Left ventricle myocardium inferior (tissue), 1 donor: ENCODE measurements at places on chromosomes 1 and 21.

DNA sequence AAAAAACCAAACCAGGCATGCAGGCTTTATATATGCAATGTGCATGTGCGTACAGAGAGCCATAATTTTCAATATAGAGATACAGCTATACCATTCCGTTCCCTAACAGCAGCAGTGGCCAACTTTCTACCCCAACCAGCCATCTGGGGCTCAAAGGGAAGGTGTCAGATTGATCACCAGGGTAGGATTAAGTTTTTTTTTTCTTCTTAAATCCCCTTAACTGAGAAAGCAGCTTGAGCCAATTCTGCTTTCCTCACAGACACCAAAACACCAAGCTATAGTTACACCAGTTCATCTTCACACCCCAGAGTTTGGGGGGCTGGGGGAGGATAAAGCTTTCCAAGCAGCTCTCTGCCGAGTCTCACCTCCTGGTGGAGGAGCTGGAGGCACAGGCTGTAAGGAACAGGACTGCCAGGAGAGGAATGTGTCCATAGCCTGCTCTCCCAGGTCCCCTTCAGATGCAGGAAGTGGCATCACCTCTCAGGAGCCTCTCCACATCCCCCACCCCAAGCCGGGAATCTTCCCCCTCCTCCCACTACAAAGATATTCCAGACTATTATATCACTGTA is 87.9 kb downstream of the SSBP3 start:
- DNase-seq, result no peak

- DNase-seq, result no peak
Measured at GRCh38 chr1:78275906-78276685, 214.7 kb upstream of the PTGFR start.

GRCh38 chr1:54474310-54475251 is 68.4 kb upstream of the SSBP3 start:
- DNase-seq, result no peak

- DNase-seq, result no peak
Measured at GRCh38 chr1:187921426-187921825, 1092.7 kb downstream of the PLA2G4A start.

- DNase-seq, result no peak
Measured at GRCh38 chr1:47687631-47688460, 250.0 kb downstream of the FOXD2 start.

DNA sequence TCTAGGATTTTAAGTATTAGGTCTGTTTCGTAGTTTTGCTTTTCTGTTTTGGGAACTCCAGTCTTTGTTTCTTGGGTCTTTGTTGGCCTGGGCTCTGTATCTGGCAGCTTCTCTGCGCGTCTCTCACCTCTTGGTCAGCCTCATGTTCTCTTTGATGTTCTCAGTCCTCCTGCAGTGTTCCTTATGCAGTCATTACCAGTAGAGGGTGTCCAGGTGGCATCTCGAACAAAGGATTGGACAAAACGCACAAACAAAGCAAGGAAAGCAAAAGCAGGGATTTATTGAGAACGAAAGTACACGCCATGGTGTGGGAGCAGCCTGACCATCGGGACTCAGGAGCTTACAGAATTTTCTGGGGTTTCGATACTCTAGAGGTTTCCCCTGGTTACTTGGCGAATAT is 133.7 kb upstream of the COL6A1 start:
- DNase-seq, result no peak

GRCh38 chr1:2174348-2175054 is 20.1 kb downstream of the FAAP20 start:
- DNase-seq, result peak; percentile 57

DNA sequence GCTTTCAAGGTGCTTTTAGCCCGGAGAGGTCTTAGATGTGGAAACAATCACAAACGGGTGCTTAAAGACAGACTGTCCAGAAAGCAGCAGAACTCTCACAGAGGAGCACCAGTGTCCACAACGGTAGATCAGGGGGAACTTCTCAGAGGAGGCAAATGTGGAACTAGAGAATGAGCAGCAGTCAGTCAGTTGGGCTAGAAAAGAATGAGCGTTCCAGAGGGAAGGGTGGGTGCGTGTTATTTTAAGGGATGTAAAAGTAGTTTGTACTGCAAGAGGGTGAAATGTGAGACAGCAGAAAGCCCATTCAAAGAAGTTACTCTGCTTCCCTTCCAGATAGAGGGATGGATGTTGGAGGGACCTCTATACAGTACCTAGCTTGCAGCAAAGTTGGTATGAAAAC is 30.9 kb downstream of the RGS5 start:
- DNase-seq, result no peak

DNA sequence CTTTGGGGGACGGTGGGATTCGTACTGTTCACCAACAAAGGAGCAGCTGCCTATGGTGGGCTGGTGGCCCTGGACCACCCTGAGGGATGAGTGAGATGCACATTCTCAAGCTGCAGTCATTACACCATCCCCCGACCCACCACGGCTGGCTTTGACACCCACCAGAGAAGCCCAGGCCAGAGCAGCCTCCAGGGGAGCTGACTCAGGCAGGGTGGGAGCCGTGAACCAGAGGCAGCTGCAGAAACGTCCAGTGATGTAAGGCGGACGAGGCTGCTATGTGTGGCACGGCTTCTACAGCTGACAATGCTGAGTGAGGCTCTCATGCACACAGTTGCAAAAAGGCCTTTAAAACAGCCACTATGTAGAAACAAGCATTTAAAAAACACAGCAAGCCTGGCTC is 40.1 kb downstream of the CHAF1B start:
- no peak for DNase-seq

DNA sequence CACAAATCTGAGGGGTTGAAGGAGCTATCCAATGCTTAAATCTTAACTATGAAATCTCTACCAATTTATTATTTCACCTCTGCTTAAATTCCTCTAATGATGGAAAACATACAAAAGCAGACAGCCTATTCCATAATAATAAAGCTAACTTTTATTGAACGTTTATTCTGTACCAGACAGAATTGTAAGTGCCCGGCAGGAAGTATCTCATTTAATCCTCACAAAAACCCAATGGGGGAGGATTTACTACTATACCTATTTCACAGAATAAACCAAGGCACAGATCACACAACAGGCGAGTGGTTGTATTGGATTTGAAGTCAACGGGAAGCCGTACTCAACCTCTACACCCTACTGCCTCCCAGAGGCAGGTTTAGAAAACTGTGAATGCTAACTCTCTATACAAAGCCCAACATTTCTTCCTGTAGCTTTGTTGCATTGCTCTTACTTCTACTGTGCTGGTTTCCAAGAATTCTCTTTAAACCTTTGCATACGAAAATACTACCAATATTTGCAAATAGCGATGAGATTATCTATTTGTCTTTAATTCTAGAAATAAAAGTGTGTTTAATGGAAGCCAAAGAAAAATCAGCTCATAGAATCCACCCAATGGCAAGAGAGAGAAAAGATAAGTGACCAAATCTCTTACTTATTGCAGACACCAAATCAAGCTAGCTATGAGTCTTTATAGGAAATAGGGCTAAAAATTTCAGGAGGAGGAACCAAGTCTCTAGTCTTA is 33.5 kb upstream of the C1orf53 start:
- DNase-seq, result no peak

DNA sequence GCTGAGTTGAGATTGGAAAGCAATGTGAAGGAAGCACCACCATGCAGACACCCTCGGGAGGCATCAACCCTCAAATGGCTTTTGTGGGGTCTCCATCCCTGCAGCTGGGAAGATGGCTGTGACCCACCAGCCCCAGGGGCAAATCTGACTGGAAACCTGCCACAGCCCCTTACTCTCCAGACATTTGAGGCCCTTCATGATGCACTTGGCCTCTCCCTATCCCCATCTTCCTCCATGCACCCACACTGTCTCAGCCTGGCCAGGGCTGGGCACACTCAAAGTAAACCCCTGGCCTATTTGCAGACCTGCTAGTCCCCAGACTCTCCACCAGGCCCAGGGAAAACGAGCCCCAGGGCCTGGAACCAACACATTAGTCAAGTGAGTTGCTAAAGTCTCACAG is 205.2 kb downstream of the MATN1 start:
- no peak for DNase-seq

- DNase-seq, result peak; percentile 45
Measured at GRCh38 chr1:231853588-231854207, 227.1 kb downstream of the DISC1 start.

- no peak for DNase-seq
Measured at GRCh38 chr1:86778569-86779239, 74.3 kb downstream of the SH3GLB1 start.

DNA sequence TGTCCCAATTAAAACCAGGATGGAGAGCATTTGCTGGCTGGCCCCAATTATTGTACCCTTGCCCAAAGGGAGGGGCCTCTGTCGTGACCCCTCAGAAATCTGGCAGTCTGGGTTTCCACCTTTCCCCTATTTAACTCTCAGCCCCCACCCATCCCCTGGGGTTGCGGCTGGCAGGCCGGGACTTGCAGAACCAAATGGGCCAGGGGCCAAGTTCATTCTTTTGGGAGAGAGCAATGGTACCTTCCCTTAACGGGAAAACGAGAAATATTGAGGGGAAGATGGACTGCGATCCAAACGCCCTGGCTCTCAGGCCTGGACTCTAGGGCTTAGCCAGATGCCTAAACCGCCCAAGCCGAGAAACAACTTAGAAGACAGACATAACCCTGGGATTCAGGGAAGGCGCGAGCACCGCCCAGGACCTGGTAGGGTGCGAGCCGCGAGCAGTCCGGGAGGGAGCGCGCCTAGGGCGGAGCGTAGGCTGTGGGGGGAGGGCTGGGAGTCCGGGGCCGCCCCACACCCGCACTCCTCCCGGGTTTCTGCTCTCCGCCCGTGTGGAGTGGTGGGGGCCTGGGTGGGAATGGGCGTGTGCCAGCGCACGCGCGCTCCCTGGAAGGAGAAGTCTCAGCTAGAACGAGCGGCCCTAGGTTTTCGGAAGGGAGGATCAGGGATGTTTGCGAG is at the start of gene SLC27A3:
Gene SLC27A3 (plus strand): TSS at position 628 of the 678 bp plus-strand sequence. CDS start 91 bp downstream, outside the sequence.
- peak; percentile 86 for DNase-seq

GRCh38 chr1:2014741-2015735 is 4.1 kb upstream of the GABRD start:
- no peak for DNase-seq

DNA sequence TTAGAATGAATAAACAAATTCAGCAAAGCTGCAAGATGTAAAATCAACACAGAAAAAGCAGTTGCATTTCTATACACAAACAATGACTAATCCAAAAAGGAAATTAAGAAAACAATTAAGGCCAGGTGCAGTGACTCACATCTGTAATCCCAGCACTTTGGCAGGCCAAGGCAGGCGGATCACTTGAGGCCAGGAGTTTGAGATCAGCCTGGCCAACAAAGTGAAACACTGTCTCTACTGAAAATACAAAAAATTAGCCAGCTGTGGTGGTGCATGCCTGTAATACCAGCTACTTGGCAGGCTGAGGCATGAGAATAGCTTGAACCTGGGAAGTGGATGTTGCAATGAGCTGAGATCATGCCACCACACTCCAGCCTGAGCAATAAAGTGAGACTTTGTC is 22.3 kb downstream of the THEM4 start:
- DNase-seq, result no peak

DNA sequence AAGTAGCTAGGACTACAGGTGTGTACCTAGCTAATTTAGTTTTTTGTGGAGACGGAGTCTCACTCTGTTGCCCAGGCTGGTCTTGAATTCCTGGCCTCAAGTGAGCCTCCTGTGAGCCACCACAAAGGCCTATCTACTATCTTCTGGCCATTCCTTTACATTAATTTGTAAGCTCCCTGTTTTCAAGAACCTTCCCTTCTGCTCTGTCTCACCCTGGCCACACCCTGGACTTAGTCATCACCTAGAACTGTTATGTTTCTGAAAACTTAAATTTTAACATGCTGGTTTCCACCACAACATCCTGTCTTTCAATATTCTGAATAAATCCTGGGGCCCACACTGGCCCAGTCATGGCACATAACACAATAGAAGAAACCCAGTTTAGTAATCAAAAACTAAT is 4.9 kb upstream of the B4GALT3 start:
- DNase-seq, result no peak

DNA sequence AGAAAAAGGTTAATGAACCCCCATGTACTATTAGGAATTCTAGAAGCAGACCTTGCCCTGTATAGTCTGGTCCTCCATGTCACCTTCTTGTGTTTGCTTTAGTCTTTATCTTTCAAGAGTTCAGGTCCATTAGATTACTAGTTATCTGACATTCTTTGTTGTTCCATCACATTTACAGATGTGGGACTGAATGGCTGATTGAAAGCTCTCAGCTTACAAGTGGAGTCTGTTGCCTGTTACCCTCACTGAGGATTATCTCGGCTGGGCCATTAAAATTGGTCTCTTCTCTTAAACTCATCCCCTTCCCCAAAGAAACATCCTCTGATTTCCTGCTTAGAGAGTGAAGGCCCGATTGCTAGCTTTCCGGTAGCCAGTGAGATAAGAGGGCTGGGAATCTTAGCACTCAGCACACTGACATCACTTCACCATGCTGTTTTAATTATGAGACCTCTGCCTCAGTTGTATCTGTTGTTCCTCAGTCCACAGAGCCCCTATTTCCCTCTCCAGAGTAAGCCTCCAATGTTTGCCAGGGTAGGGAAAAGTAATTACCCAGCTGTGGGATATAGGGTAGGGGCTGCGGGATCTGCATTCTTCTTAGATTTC is 76.8 kb downstream of the LPGAT1 start:
- no peak for DNase-seq

DNA sequence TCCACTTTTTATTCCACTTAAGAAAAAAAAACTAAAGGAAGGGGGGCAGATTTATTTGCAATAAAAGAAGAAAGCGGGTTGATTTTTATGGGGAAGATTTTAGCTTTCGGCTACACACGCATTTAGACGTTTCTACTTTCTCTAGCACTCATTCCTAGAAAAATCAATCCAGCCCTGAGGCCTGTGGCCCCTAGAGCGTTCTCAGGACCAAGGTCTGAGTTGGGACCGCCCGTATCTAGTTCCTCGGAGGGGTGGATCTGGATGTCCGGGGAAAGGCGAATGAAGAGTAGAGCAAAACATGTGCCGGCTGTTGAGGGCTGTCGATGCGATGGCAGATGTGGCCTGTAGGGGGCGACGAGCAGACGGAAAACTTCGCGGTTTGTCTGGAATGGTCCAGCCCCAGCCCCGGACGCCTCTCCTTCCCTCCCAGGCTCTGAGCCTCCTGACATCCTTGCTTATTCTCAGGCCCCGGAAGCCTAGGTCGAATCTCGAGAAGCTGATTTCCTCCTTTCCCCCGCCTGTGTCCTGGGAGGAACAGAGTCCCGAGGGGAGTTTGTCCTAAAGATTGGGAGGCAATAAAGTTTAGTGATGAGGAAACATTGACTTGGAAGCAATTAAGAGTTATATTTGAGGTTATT is 5.2 kb downstream of the FOXD3 start:
- DNase-seq, result no peak

GRCh38 chr1:39788758-39789570 is at the start of gene BMP8B:
TSS of gene BMP8B (minus strand) at chr1:39788865. CDS start at chr1:39788485, 380 bp downstream.
- DNase-seq, result peak; percentile 49

- DNase-seq, result no peak
Measured at GRCh38 chr1:51445351-51446090, 73.5 kb downstream of the EPS15 start.
